Mucosa of descending colon (tissue), 3 donors: ENCODE measurements at places on chromosomes 11 and 22. TPM values are rescaled to one million over a fixed set of nuclear protein-coding genes. Genes with fewer than 3 reads are reported as not detected.
A peak's percentile ranks its signal among the peaks of the same experiment; 100 is the strongest.

The OR4C46 gene
- not detected for total RNA-seq

The ALX4 gene
- not detected for total RNA-seq

- peak; percentile 67 for DNase-seq
Observed at GRCh38 chr11:126384449-126385070, 29.1 kb downstream of the ST3GAL4 start.

The KCNQ1 gene
- 15.5 TPM for total RNA-seq

GRCh38 chr11:47948137-47948536 is 32.2 kb upstream of the PTPRJ start:
- no peak for DNase-seq

DNA sequence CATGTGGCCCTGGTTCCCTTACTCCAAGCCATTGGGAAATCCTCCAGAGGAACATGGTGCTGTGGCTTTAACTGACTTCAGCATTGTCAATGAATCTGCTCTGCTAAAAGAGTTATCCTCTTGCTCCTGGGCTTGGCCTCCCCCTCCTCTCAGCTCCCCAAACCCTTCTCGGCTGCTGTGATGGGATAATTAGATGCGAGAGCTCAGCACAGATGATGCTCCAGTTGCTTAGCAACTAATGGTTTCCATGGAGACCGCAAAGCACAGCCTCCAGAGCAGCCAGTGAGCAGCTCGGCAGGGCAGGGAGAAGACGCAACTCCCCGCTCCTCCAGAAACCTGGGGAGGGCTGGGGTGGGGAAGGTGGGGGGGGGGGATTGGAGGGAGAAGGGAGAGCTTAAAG is 2.8 kb upstream of the UPK2 start:
- no peak for DNase-seq

- DNase-seq = no peak
Observed at GRCh38 chr11:18502352-18502751, 24.4 kb downstream of the TSG101 start.

- peak; percentile 42 for DNase-seq
Observed at GRCh38 chr11:117824571-117825537, at the start of gene FXYD2. Gene FXYD2 (minus strand): TSS chr11:117824744. CDS start chr11:117824678, 66 bp downstream.

DNA sequence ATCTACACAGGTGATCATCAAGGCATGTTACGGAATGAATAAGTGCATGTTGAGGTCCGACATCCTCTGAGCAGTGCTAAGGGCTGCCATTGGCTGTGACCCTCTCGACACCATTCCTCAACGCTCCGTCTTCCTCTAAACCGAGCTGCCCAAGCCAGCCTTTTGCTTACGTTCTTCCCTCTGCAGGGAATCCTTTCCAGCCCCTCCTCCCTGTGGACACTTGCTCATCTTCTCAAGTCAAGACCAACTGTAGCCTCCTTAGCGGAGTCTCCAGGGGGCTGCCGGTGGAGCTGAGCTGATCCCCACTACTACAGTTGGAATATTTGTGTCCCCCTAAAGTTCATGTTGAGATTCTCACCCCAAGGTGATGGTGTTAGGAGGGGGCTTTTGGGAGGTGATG is 781.0 kb downstream of the TBC1D22A start:
- no peak for DNase-seq

DNA sequence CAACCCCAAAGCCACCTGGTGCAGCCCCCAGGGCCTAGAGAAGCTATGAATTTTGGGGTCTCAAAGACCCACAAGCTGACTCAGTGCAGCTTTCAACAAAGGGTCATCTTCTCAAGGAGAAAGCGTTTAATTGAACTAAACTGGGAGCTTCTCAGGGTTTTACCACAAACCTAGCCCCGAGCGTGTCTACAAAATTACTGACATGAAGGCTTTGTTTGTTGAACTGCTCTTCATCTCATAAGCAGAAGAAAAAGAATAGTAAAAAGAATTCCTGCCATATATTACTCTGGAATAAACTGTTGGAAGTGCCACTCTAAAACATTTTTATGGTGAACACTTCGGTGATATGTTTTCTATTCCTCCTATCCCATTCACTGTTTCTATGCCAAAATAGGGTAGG is 50.8 kb upstream of the INCENP start:
- no peak for DNase-seq

The CALCA gene
- not detected for total RNA-seq

GRCh38 chr11:68688881-68689280 is 4.5 kb downstream of the GAL start:
- DNase-seq = no peak

DNA sequence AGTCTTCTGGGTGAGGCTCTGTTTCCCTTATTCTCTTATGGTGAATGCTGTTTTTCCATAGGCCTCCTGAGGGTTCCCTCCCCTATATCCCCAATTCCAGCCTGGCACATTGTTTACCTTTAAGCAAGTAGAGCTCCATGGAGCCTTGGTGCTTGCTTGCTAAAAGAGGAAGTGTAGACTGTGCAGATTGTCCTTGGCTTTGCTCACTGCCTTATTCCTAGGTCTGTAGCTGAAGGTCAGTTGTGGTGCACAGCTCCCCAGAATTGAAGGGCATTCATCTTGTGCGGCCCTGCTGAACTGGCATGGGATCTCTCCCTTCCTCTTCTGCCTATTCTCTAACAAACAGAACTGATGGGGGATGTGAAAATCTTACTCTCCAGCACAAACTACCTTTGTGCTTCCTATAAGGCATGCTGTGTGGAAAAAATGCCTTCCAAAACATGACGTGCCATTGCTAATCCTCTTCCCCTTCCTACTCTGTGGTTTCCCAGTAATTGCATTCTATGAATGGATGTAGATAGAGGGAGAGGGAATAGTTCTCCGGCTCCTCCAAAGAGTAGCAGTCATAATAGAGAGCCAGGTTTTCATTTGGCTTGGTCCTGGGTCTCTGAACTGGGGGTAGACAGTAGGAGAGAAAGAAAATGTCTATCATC is 34.2 kb upstream of the PLET1 start:
- no peak for DNase-seq

The TCIRG1 gene
- total RNA-seq = 155 TPM

GRCh38 chr22:46479046-46479445 is 58.4 kb downstream of the CELSR1 start:
- DNase-seq = no peak

- DNase-seq = no peak
Observed at GRCh38 chr11:26947904-26948639, 45.8 kb upstream of the FIBIN start.

- DNase-seq = no peak
Observed at GRCh38 chr11:91258876-91259275, 965.7 kb upstream of the FAT3 start.

GRCh38 chr11:20278727-20279126 is 84.8 kb upstream of the HTATIP2 start:
- no peak for DNase-seq

The MS4A5 gene
- not detected for total RNA-seq
